ENCODE measurements at places on chromosomes 1 and 21.

DNA sequence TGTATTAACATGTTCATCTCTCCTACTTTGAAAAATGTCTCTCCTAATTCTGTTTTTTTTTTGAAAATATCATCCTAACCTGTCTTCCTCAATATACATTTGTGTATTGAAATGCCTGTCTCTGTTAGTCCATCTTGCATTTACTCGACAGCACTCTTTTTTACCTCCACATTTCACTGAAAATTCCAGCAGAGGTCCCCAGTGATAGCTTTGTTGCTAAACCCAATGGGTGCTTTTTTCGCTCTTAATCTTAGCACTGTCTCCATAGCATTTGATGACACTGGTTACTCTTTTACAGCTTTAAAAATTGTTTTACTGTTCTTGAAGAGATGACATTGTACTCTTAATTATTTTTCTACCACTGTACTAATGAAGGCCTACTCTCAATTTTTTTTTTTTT, 10.8 kb downstream of the OSBPL9 start:
- DNase-seq: peak; percentile 68

DNA sequence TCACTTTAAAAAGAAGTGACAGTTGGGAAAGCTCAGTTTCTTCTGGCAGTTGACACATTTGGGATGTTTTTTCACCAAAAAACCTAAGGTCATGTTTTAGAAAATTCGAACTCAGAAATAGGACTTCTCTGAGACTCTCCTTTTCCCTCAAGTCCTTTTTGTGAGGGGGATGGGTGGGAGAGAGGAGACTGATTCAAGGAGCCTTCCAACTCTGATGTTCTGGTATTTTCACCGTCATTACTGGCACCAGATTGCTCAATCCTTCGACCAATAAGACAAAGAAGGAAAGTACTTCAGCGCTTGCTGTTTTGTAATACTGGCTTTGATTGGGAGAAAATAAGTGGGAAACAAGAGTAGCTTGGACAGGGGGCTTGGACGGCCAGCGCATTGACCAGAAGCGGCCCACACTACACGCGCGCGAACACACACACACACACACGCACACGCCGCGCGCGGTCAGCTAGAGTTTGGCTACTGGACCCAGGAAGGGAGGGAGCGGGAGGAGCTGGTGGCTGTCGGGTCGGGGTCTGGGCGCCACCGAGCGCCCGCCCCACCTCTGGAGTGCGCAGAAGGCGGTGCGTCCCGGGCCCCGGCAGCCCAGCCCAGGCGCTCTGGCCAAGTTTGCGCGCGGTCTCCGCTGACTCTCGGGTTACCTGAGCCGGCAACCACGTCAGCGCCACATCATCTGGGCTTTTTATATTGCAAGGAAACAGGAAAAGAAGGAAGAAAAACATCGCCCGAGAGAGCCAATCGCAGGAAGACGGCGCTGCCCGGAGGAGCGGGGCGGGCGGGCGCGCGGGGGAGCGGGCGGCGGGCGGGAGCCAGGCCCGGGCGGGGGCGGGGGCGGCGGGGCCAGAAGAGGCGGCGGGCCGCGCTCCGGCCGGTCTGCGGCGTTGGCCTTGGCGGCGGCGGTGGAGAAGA, at the start of gene KCNK1:
Gene KCNK1 (plus strand): TSS at position 855 of the 921 bp plus-strand sequence. CDS start 66 bp downstream, at position 921.
- peak; percentile 1 for DNase-seq

DNA sequence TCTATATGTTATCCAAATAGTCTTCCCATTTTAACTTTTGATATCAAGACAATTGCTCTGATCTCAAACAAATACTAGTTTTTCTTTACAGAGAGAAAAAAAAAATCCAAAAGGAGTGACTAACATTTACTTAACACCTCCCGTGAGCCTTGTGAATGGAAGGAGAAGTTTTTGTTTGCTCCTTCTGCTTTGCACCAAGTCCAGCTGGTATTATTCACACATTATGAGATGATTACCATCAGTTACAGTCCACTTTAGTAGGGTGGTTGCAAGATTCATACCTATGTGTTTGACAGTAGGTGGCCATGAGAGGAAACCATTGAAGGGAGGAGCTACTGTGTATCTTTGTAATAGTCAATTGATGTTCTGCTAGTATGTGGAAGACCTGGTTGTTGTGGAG, 443.4 kb upstream of the ZP4 start:
- no peak for DNase-seq

DNA sequence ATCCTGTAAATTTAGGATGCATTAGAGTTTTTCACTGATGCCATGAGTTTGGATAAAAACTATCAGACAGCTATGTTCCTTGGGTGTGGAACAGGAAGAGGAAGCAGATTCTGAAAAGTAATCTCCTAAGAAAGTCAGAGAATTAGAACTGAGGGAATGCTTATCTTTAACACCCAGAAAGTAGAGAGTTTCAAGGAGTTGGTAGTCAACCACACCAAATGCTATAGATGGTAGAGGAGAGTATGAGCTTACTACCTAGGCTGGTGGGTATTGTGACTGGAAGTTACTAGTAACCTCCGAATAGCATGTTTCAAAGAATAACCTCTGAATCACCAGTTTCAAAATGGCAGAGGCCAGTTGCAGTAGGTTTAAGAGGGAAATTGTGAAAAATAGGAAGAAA, 288.0 kb downstream of the HMCN1 start:
- no peak for DNase-seq

GRCh38 chr1:178724376-178724727, 692 bp upstream of the RALGPS2 start:
- no peak for DNase-seq

- DNase-seq: no peak
These were observed 151.0 kb downstream of the CLEC20A start for GRCh38 chr1:178345807-178346206.

DNA sequence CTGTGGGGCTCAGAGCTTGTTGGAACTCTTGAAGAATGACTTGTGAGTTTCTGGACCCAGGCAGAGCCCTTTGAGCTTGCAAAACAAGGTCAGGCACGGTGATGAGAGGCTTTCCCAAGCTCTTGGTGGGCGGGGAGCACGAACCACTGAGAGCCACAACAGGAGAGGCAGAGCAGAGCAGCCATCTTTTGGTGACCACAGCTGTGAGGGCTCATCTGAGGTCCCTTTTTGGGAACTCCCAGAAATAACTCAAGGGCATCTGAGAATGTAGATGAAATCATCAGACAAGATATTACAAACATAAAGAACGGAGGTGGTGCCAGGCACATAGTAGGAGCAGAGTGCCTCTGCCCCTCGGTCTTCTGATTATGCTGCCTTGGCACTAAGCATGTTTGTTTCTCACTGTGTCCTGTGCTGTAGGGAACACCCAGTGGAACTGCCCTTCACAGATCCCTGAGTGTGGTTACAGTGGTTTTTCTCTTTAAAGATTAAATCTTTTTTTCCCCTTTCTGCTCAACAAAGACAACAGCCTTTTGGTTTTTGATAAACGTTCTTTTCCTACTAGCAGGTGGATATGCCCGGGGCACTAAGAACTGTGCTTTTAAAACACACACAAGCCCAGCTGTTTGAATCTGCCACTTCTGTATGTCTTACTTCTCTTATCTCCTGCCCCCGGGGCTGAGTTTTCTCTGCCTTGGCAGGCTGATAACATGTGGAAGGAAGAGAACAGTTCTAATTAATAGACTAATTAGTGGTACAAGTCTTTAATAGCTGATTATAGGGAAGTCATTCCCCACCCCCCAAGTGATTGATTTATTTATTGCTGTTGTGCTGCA, 37.7 kb downstream of the CD34 start:
- no peak for DNase-seq

DNA sequence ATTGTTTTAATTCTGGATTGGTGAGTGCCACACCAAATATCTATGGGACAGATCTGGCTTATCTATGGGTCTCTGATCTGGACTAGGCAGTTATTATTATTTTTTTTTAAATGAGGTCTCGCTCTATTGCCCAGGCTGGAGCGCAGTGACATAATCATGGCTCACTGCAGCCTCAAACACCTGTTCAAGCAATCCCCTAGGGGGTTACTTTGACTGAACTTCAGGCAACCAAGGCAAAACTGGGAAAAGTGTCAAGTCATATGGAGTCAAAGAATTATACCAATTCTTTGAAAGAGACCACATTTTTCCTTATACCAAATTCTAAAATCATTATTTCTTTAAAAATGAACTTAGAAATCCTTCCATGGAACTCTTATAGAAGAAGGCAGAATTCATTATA, 129.1 kb upstream of the HOOK1 start:
- no peak for DNase-seq

- no peak for DNase-seq
These were observed 175.6 kb downstream of the CAMTA1 start for GRCh38 chr1:6960860-6961259.

DNA sequence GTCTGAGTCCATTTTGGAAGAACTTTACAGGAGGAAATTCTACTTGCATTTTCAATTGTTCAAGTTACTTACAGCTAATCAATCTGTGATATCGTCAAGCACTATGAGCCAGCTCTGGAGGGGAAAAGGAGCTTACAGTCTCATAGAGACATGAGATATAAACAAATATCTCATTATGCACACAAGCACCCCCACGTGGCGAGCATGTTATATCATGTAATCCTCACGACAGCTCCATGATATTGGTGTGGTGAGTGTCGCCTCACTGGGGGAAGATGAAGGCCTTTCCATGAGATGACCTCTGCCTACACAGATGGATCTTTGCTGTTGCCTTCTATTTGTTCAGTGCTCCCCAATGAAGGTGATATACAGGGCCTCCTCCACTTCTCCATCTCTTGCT, 34.6 kb downstream of the TNR start:
- peak; percentile 10 for DNase-seq

DNA sequence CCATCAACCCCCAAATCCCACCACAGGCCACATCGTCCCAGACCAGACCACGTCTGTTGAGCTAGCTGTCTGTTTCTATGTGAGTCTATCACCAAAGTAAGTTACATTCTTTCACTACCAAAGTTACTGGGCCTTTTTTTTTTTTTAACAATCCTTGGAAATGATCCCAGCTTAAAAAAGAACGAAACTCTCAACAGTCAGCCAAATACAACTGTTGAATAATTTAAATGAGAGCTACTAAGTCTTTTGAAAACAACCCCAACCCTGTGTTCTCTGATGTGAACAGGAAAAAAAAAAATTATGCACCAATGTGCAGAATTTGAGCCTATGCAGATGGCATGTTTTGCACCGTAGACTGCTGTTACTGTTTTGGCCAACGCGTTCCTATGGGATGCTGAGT, 134.0 kb upstream of the ETS2 start:
- no peak for DNase-seq

DNA sequence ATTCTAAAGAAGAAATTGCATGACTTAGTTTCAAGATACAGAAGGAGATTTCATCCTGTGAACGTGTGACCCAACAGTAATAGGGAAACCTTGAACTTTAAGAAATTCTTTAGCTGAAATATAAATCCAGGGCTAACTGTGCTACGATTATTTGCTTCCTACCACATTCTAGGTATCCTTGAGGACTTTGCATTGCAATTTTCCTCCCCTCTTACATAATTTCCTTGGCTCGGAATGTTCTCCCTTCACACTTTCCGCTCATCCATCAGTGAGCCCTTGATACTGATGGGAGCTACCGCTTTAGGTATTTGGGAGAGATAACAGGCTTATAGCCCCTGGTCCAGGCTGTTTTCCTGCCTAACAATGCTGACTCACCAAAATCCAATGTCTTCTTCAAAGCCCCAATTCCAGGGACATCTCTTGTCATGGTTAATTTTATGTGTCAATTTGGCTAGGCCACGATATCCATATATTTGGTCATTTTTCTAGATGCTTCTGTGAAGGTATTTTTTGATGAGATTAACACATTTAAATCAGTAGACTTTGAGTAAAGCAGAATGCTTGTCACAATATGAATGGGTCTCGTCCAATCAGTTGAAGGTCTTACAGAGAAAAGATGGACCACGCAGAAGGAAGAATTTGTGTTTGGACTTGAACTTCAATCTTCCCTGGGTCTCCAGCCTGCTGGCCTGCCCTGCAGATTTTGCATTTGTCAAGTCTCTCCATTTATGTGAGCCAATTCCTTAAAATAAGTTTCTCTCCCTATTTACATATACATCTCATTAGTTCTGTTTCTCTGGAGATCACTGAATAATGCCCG, 121.2 kb downstream of the PTPN14 start:
- DNase-seq: peak; percentile 67

DNA sequence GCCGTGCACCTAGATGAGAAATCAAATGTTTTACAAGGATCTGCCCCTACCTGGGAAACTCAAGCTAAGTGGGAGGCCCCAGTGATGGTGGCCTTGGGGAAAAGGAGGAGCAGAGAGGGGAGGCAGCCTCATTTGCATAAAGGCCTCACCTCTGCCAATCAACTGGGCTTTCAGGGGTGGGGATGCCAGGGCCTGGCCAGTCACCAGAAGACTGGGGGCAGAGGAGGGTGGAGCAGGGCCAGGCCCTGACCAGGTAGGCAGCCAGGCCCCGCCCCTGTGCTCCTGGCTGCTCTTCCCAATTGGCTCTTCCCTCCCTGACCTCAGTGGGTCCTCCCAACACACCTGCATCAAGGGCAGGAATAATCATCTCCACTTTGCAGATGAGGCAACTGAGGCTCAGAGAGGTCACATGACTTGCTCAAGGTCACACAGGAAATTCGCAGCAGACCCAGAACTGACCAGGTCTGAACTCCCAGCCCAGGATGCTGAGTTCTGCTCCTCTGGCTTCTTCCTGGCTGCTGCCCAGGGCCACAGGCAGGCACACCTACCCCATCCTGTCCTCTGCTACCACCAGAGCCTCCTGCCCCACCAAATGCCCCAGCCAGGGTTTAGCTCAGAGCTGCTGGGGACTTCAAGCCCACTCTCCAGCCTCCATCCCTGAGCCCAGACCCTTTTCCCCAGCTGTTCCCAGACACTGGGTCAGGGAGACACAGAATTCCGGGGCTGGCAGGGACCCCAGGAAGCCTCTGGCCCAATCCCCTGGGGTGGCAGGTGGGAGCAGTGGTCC, 677.9 kb downstream of the MATN1 start:
- no peak for DNase-seq

DNA sequence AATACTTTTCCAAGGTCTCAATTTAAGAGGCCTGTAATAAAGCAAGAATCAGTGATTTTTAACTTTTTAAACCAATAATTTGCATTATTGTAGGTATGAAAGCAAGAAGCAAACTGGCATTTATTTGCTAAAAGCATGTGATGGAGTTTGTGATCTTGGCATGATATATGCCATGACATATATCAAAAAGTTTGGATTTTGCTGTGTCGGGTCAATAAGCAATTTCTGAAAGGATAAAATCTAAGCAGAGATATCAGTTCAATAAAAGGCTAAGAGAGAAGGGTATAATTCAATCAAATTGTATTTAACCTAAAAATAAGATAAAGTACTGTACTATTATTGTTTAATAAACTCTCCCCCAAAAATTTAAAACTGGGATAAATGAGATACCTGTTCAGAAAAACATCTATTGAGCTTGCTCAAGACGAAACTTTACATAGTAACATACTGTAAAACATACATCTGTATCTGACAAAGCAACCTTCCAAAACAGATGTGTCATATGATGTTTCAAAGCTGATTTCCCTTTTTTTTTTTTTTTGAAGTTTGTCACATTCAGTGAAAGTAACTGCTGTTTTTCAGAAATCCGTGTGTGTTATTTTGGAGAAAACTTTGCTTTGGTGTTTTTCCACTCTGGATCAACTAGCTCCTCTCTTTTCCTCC, 74.5 kb downstream of the TGFBR3 start:
- DNase-seq: no peak

DNA sequence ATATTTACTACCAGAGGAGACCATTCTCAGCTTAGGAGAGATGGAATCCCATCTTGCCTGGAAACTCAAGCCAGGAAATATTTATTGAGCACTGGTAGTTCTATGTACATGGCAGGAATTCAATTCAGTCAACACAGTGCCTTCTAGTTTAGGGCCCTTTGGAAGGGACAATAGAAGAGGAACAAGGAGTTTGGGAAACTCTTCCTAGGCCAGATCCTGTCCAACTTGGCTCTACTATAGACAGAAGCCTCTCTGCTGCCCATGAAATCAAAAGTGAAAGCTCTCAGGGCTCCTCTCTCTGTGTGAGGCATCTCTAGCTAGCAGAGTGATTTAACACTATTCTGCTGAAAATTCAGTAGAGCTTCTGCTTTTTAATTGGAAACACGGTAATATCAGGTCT, 244.6 kb upstream of the MAP1LC3C start:
- peak; percentile 1 for DNase-seq

All from ELR (cell line).